ENCODE measurements at places on chromosomes 2 and 18.

DNA sequence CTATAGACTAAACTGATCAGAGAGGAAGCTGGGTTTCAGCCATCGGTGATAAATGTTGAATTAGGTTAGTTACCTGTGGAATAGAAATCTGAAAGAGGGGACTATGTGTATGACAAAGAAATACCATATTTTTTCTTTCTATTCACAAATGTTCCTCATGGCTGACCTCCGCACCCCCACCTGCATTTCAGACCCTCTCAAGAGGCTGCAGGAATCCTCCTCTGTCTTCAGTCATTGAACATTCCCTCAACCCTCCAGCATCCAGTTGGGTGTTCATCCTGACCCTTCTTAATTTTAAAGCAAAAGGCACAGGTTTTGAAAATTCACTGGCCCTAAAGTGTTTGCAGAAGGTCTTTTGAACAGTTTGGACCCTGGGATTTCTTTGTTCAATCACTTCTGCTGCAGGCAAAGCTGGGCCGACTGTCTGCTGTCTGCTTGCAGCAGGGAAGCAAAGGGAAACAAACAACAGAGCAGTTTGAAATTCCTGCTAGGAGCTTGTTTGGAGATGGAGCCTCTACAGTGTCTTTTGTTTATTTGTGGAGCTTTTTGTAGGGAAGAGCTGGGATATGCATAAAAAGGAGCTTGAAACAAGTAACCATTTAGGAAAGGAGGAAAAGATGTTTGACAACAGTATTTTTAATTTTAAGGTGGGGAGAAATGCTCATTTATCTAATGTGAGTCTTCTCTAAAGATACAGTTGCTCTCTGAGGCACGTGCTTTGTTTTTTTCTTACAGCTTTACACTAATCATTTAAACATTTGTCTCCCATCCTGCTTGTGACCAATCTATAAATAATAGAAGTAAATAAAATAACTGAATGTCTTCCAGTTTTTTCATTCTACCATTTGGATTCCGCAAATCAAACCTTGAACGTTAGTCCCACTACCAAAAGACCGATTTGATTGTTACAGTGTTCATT is 213.3 kb upstream of the MMADHC start:
- DNase-seq: no peak

- DNase-seq: no peak
Measured at GRCh38 chr2:50385349-50385748, 646.6 kb downstream of the NRXN1 start.

DNA sequence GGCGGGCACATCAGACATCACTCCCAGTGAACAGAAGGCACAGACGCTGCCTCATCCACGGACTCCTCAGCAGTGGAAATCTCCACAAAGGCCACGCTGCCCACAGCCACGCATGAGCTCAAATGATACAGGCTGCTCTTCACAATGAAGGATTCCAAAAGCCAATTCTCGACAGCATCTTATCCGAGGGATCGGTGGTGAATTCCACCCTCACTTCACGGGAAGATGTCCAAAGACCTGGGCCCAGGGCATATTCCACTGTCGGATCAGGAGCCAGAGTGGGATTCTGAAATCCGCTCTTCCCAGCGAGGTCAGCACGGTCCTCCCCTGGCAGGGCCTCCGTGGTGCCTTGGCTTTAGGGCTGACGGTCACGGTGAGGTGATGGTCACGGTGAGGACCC is 55.8 kb downstream of the EIPR1 start:
- no peak for DNase-seq

GRCh38 chr2:28322981-28323396 is 69.7 kb upstream of the FOSL2 start:
- DNase-seq: no peak

DNA sequence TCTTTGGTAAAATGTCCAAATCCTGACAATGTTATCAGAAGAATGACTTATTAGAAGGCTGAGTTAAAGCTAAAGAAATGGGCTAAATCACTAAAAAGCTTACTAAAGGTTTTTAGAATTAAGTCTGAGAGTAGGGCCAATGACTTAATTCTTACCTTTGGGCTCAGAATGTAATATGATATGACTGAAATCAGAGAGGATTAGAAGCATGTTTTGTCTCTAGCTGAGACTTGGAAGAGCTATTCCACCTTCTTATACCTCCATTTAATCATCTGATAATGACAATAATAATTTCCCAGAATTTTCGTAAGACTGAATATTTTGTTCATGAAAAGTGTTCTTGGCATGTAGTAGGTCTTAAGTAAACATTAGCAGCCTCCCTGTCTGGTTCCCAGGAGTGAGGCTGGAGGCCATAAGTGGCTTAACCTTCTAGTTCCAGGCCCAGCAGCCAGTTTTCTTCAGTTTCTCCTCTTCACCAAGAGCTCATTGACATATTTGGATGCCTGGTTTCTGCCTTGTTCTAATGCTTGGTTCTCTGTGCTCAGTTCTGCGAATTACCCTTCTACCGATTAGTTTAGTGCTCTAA is 25.5 kb upstream of the E2F6 start:
- DNase-seq: no peak

DNA sequence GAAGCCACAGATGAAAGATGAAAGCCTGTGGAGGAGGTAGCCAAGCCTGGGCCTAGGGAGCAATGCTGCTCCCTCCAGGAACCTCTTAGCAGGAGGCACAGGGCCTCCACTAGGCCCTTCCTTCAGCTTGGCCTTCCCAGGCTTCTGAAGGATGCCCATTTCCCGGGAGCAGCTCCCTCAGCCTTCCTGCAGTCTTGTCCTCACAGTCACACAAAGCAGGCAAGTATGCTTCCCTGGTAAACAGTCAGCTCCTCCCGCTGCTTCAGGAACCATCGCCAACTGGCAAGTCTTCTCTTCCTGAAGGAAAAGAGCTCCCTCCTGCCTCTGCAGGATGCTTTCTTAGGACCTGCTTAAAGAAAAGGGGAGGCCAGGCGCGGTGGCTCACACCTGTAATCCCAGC is 53.2 kb downstream of the SMAD7 start:
- no peak for DNase-seq

GRCh38 chr2:1101982-1102590 is 151.4 kb downstream of the SNTG2 start:
- no peak for DNase-seq

Measured in AG09309 (cell line).